ENCODE measurements at places on chromosomes 1 and 21. TPM values are rescaled to one million over a fixed set of nuclear protein-coding genes. Genes with fewer than 3 reads are reported as not detected.

GRCh38 chr1:238752327-238752726, 634.0 kb upstream of the CHRM3 start:
- no peaks in the 10 kb centered on the region for H3K27me3 ChIP-seq
- DNase-seq: no peak
- H3K27ac ChIP-seq: no peak overlapping the region
- no peaks in the 10 kb centered on the region for H3K4me1 ChIP-seq
- no peaks in the 10 kb centered on the region for H3K36me3 ChIP-seq

Gene VASH2
- 0.59 TPM for total RNA-seq

GRCh38 chr1:161115132-161115711, 2.6 kb downstream of the PFDN2 start:
- no peak overlapping the region for H3K27ac ChIP-seq
- peaks cover 18% of the 10 kb centered on the region for H3K36me3 ChIP-seq
- no peak overlapping the region for H3K4me3 ChIP-seq
- DNase-seq: no peak
- peaks cover 42% of the 10 kb centered on the region for H3K4me1 ChIP-seq
- H3K27me3 ChIP-seq: no peaks in the 10 kb centered on the region

Gene RHOU
- total RNA-seq: 2.3 TPM

DNA sequence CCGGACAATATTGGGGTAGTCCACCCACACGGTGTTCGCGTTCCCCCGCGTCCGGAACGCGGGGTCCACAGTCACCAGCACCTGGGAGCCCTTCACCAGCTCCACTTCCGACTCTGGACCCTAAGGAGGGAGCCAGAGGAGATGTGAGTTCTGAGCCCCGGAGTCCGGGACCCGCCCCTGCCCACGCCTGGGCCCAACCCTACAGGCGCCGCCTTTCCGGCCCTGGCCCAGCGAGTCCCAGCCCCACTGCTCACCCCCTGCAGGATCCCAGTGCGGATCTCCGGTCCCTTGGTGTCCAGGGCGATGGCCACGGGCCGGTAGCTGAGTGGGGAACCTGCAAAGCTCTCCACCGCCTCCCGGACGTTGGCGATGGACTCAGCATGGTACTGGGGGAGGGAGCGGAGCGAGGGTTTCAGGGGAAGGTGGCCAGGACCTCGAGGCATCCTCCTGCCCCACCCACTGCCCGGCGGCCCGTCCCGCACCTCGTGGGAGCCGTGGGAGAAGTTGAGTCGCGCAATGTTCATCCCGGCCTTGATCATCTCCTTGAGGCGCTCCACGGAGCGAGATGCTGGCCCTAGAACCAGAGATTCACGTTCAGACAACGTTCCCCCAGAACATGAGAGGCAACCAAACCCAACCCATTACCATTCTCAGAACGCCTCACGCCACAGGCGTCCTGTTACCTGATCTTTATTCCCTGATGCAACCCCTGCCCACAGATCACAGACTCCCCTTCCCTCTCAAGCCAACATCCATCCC, 5.9 kb downstream of the PKLR start:
- H3K4me3 ChIP-seq: no peak overlapping the region
- H3K27ac ChIP-seq: no peak overlapping the region
- no peak for DNase-seq
- H3K36me3 ChIP-seq: no peaks in the 10 kb centered on the region

DNA sequence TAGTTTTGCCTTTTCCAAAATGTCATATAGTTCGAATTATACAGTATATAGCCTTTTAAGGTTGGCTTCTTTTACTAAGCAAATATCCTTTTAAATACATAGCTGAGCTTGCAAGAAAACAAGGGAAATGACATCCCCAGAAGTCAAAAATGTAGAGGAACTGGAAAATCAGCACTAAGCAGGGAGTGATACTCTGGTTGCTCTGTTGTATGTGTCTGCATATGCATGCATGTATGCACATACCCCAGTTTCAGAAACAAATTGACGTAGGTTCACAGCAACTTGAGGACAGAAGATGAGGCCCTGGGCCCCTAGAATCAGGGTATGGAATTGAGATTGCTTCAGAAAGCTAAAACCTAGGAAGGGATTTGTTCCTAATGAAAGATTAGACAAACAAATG, 75.1 kb upstream of the GNG4 start:
- no peaks in the 10 kb centered on the region for H3K27me3 ChIP-seq
- no peak overlapping the region for H3K27ac ChIP-seq
- DNase-seq: no peak
- H3K4me3 ChIP-seq: no peak overlapping the region
- no peaks in the 10 kb centered on the region for H3K36me3 ChIP-seq
- no peaks in the 10 kb centered on the region for H3K4me1 ChIP-seq

Measured in T-cell (primary cell).